ENCODE measurements at places on chromosomes 2 and 18.

DNA sequence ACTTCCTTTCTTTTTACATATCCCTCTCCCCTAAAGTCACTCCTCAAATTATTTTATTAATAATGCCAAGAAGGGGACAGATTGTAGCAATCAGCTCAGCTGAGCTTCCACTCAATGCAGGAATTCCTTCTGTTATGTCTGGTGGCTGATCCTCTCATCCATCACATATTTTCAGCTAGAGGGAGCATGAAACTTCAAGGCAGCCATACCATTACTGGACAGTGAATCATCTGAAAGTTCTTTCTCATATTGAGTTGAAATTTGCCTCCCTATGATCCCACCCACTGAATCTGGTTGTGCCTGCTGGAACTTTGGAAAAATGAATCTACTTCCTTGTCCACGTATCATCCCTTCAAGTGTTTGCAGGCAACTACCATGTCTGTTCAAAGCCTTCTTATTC is 11.2 kb downstream of the ZNF385B start:
- peak; percentile 63 for DNase-seq

- no peak for DNase-seq
Measured at GRCh38 chr2:33223856-33224255, 252.6 kb upstream of the RASGRP3 start.

DNA sequence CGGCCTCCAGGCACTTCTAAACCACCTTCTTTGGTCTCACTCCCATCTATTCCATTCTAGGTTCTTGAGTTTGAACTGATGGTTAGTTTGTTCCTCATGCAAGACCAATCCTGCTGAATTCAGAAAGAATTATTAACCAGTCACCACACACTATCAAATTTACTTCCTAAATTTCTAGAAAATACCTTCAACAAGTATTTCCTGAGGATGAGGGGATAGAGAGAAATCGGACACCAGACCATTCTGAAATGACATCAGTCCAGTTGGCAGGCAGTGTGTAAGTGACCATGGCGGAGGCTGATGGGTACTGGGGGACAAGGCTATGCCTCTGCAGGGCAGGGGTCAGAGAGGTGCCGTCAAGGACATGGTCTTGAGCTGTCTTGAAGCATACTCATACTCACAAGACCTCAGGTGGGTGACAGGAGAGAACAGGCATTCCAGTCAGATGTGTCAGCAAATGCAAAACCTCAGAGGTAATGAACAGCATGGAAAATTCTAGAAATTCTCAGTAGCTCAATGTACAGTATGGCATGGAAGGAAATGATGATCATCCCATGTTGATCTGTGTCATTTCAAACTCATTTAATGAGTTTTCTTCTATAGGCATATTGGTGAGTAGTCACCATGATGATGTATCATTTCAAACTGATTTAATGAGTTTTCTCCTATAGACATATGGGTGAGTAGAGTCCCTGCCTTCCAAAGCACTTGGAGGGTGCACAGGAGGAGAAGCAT is 119.6 kb downstream of the DDX1 start:
- no peak for DNase-seq

DNA sequence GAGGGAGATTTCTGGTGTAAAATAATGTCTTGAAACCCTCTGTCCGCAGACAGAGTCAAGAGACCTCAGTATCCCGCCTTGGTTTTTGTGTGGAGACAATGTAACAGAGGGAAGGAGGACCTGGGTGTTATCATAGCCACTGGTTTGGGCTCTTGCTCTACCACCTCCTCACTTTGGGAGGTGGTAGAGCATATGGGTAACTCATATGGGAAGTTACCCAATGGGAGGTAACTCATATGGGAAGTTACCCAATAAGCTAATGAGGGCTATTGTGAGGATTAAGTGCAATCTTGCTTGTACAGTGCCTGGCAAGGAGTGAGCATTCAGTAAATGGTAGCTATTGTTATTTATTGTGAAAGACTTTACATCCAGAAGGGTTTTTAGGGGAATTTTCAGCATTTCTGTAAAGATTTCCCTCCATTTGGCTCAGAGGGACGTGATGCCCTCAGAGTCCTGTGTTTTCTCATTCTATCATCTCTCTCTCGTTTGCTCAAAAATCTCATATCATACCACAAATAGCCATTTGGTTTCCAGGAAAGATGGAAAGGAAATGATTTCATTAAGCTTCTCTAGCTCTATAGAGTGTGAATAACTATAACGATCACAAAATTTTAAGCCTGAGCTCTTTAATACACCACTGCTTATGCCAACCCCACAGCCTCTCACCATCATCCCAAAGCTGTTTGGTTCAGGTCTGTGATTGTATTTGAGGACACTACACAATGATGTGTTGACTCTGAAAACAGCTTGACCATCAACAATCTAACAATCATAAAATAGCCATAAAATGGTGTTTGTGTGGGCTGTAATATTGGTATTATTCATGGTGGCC is 307.7 kb downstream of the STK39 start:
- no peak for DNase-seq

GRCh38 chr2:99662761-99663341 is 173.0 kb upstream of the REV1 start:
- peak; percentile 65 for DNase-seq

GRCh38 chr2:158753641-158754611 is 41.2 kb upstream of the DAPL1 start:
- DNase-seq: peak; percentile 72

- peak; percentile 49 for DNase-seq
Measured at GRCh38 chr2:234137400-234138014, 87.0 kb downstream of the SPP2 start.

DNA sequence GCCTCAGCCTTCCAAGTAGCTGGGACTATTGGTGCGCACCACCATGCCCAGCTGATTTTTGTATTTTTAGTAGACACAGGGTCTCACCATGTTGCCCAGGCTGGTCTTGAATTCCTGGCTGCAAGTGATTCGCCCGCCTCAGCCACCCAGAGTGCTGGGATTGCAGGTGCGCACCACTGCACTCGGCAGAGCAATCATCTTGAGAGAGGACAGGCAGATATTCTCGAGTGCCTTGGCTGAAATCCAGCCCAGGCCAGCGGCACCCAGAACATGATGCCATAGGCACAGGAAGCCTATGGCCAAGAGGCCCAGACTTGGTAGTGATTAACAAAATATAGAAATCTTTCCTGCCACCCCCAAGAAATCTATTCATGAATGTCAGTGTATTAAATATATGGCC is 58.0 kb upstream of the PEX13 start:
- DNase-seq: no peak

- peak; percentile 88 for DNase-seq
Measured at GRCh38 chr2:196927376-196928225, 1.1 kb upstream of the PGAP1 start.

DNA sequence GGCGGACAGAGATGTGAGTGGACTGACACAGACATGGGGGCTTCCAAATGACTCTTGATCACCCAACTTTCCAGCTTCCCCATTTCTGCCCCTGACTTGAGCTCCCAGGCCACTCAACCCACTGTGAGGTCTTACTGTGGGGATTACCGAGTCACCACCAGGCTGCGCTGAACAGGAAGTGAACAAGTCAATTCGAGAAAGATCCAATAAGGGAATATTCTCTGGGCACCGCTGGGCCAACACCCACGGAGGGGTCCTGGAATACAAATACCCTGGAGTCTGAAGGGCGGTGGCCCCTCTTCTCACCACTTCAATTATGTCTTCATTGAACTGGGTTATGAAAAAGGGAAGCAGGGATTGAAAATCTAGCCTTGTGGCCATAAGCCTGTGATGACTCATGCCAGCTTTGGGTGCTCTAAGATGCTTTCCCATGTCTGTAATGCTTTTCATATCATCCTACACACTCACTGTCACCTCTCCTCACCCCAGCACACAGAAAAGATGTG is 37.7 kb downstream of the BCL11A start:
- peak; percentile 96 for DNase-seq

- DNase-seq: no peak
Measured at GRCh38 chr2:119478978-119479295, 45.3 kb downstream of the SCTR start.

- no peak for DNase-seq
Measured at GRCh38 chr2:54770211-54770610, 46.7 kb downstream of the EML6 start.

DNA sequence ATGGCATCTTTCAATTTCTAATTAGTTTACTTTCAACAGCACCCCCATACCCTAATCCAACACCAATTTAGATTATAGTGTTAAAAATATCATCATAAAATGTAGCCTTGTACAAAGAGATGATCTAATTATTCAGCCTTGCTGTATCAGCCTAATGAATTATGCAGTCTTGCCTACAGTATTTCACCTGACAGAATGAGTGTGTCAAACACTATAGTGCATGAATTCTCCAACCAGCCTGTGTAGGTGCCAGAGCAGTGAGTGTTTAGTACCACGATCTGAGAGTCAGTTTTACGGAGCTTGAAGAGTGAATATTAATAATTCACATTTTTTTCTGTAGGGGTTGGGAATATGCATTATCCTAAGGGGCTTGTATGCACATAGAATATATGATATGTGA is 411.6 kb upstream of the SLC14A2 start:
- DNase-seq: no peak

DNA sequence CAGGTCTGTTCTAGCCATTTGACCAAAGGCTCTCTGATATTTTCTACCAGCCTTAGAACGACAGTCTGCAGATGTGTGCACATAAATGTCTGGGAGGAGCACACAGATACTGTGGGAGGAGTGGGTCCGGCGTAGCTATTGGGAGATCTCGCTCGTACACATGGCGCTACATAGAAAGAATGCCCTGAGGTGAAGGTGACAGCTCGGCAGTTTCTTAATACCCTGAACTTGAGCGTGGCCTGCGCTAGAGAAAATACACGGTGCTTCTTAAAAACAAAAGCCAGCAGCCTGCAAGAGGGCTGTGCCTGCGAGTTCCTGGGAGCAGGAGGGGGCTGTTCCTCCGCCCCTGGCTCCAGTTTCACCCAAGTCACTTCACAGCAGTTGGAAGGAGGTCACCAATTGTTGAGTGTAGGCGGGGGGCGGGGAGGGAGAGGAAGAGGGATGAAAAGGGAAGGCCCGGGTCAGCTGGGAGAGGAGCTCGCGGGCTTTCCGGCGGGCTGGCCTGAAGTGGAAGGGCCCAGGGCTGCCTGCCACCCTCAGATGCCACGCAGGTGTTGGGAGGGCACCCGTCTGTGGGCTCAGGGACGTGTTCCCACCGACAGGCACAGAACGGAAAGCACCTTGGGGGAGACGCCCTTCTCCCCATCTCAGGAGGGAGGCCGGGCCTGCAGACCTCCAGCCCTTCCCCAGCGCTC is 124.7 kb upstream of the ZNF516 start:
- DNase-seq: no peak

GRCh38 chr2:128302011-128302743 is 16.5 kb downstream of the HS6ST1 start:
- no peak for DNase-seq

DNA sequence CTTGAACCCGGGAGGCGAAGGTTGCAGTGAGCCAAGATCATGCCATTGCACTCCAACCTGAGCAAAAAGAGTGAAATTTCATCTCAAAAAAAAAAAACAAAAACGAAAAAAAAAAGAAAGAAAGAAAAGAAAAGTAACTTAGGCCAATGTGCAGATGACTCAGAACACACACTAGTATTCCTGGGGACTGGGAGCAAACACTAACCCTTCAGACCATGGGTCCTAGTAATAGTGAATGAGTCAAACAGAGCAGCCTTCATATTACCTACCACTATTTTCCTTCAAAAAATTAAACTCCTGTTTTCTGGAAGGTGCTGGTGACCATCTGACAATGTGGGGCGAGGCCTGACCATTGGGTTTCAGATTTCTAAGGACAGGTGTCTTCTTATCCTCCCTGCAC is 253.4 kb downstream of the PIEZO2 start:
- no peak for DNase-seq

GRCh38 chr2:44942304-44943030 is 965 bp downstream of the SIX3 start:
- DNase-seq: no peak

DNA sequence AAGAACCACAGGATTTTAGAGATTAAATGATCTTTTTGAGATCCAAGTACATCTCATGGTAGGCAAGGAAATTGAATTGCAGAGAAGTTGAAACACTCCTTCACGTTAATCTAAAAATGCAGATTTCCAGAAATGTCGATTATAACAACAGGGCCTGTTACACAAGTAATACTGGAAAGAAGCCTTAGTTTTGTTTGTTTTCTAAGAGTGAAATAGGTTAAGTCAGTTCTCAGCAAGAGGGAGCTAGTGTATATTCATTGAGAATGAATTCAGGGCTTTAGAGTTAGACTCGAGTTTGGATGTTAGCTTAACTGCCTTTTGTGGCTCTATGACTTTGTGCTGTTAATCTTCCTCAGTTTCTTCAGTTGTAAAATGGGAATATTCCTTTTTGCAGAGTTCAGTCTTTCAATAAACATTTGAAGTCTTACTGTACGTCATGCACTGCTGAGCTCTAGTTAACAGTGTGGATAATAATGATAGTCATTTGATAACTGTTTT is 926 bp downstream of the NDUFV2 start:
- peak; percentile 53 for DNase-seq

GRCh38 chr2:140998577-140998976 is 1132.2 kb downstream of the LRP1B start:
- DNase-seq: peak; percentile 50

DNA sequence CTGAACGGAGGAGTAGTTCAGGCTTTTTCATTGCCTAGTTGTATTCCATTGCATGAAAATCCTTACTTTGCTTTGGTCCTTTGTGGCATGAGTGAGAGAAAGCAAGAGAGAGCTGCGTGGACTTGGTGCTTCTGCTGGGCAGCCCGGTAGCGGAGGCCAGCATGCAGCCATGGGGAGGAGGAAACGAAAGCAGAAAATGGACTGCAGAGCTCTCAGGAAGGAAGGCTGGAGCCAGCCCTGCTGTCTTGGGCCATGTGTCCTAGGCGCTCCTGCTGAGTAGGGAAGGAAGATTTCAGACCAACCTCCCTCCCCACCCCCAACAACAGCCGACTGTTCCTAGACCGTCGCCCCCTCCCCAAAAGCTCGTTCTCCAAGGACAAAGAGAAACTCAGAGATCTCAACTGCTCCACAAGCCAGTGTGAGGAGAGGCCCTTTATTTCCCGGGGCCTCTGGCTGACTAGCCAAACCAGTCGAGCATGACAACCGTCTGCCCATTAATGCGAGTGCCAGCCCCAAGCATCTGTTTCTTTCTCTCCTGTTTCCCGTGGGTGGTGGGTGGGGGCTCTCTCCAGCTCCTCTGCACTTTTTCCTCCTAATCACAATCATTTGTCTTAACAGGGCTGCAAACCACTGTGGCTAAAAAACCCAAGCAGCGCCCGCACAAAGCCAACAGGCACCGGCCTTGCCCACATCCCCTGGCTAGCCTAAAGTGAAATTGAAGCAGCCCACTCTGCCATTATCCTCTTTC is 66.8 kb upstream of the FZD7 start:
- DNase-seq: no peak

GRCh38 chr2:73156539-73157124 is 43.9 kb upstream of the RAB11FIP5 start:
- peak; percentile 61 for DNase-seq

DNA sequence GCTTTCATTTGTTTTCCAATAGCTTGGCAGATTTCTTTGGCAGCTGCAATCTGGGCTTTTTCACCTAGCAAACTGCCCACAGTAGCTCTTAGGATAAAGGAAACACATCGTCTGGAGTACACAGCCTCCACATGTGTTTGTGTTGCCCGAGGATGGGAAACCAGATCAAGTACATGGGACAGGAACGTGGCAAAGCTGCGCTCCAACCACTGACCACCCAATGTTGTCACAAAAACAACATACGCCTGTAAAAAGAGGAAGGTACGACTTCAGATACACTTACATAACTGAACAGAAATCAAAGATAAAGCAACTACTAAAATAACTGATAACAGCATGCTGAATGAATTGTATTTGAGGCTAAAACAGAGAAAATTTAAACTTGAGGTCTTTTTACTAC is 15.5 kb downstream of the HEATR5B start:
- DNase-seq: no peak

GRCh38 chr2:85642725-85643124 is 25.3 kb downstream of the SFTPB start:
- no peak for DNase-seq
